Kidney (tissue), 22 donors: ENCODE measurements at places on chromosomes 13 and 19.

GRCh38 chr19:30131722-30132291 is 189.8 kb downstream of the URI1 start:
- no peak for DNase-seq

DNA sequence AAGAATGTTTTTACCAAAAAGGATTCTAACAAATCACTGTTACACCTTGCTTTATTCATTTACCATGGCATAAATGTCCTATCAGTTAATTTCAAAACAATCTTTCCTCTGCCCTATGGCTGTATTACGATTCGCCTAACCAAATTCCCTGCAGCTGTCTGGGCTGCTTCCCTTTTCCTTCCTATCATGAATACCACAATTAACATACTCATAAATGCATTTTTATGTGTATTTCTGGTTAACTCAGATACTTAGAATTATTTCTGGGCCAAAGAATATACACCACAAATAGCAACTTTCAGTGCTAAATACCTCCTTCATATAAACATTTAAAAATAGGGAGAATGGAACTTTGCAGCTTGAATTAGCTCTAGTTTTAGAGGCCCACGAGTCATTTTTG is 30.4 kb downstream of the ANKRD10 start:
- DNase-seq = no peak

DNA sequence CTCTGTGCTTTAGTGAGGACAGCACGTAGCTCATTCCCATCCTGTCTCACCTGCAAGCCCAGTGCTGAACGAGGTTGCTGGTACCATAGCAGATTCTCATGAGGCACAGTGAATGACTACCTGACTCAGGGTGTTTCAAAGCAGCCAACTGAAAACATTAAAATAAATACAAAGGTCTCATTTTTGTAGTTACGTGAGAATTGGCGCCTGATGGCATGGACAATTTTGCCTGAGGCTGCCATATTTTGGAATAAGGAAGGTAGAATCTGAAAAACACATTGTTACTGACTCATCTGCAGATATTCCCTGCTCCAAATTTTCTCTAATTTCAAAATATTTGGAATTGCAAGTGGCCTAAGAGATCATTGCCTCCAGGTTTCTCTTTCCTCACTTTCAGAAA is 429.7 kb downstream of the FGF14 start:
- no peak for DNase-seq

- no peak for DNase-seq
These were observed 19.0 kb downstream of the CHST8 start for GRCh38 chr19:33640773-33641172.

GRCh38 chr13:24301434-24301833 is 7.9 kb upstream of the C1QTNF9 start:
- DNase-seq = no peak

GRCh38 chr13:108095036-108095435 is 120.3 kb downstream of the LIG4 start:
- DNase-seq = no peak

DNA sequence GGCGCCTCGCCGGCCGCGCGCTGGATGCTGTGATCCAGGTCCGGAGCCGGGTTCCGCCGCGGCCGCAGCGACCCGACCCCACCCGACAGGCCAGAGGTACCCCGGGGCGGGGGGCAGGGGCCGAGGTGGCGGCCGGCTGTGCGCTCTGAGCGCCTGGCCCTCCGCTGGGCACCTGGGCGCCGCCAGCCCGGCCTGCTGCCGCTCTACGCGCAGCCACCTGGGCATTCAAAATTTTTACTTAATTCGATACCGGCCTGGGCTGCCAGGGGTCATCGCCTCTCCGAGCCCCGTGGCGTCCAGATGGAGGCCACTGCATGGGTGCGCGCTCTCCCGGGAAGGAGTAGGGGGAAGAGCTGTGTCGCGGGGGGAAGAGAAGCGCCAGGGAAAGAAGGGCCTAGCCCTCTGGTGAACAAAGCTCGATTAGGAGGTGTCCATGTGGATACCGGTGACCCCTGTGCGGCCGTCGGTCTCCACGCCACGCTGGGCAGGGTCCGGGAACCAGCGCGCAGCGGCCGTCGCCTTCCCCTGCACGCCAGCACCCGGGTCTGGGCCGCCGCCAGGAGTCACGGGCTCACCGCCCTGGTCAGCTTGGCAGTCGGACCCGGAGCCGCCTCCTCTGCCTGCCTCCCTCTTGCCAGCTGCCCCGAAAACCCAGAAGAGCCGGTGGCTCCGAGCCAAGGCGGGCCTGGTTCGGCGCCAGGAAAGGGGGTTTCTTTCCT is 666 bp downstream of the BIVM start:
- no peak for DNase-seq
